ENCODE measurements at places on chromosomes 3 and 15.
A peak's percentile ranks its signal among the peaks of the same experiment; 100 is the strongest.

DNA sequence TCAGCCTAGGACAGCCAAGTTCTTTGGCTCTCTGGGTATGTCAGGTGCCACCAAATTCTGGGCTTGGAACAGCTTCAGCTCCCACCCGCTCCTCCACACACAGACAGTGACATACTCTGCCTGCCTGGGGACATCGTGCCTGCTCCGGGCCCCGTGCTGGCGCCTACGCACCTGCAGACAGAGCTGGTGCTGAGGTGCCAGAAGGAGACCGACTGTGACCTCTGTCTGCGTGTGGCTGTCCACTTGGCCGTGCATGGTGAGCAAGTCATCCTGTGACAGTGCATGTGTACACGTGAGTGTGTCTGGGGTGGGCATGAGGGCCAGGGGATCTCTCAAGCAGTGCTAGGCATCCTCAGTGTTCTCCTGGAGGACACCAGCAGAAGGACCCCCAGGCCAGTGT is 922 bp downstream of the IL17RC start:
- no peak for DNase-seq

- no peak for DNase-seq
Measured at GRCh38 chr15:60551147-60551780, 72.3 kb upstream of the ICE2 start.

- DNase-seq, result no peak
Measured at GRCh38 chr15:29376590-29376989, 107.0 kb upstream of the NSMCE3 start.

DNA sequence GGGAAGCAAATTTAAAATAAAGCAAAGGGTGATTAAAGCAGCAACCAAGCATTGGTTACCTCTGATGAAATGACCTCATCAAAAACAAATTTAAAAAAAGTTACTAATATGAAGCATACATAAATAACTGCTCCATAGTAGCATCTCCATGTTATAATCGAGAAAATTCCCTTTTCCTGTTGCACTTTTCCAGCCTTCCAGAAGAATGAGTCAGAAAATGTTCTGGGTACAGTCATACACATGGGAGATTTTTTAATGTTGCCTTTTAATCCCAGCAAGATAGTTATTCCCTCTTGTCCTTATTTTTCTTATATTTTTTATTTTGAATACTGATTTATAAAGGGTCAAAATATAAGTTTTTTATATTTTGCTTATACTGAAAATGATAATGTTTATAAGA is 2.6 kb upstream of the TMCO5A start:
- no peak for DNase-seq

- DNase-seq, result no peak
Measured at GRCh38 chr15:64896371-64897069, 15.2 kb upstream of the ANKDD1A start.

DNA sequence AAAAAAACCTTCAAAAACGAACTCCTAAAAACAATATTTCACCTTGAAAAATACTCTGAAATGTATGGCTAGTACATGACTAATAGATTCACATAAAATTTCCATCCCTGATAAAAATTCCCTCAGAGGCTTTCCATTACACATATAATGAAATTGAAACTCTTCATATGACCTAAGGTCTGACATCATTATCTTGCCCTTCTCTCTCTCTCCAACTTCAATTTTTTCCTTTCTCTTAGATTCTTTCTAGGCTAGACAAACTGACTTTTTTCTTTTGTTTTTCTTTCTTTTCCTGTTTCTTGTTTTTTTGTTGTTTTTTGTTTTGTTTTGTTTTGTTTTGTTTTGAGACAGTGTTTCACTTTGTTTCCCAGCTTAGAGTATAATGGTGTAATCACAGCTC is 1220.5 kb downstream of the ROBO2 start:
- DNase-seq, result no peak

- peak; percentile 79 for DNase-seq
Measured at GRCh38 chr15:32641517-32642059, at the start of gene SCG5. Gene SCG5, plus strand, starts transcription at chr15:32641710. Its CDS starts 1,883 bp downstream, at chr15:32643593.

- no peak for DNase-seq
Measured at GRCh38 chr3:188860147-188860546, 311.6 kb upstream of the TPRG1 start.

DNA sequence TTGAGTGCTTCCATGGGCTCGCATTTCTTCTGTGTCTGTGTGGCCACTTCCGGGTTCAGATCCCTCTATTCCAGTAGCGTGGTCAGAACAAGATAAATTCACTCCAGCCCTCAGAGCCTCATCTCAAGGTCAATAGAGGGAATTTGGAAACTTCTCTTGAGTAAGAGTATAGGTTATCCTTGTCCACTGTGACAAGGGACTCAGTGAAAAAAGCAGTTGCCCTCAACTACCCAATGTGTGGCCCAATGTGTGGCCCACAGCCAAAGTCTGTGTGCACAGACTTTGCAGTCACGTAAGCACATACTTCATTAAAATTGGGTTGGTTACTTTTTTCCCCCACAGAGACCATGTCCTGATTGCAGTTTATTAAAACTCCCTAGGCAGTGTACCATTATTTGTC is 305.6 kb upstream of the SEMA6D start:
- DNase-seq, result no peak
